CD4-positive, alpha-beta T cell treated with Interleukin-4 for 4 hours (primary cell): ENCODE measurements at places on chromosomes 2 and 18.

DNA sequence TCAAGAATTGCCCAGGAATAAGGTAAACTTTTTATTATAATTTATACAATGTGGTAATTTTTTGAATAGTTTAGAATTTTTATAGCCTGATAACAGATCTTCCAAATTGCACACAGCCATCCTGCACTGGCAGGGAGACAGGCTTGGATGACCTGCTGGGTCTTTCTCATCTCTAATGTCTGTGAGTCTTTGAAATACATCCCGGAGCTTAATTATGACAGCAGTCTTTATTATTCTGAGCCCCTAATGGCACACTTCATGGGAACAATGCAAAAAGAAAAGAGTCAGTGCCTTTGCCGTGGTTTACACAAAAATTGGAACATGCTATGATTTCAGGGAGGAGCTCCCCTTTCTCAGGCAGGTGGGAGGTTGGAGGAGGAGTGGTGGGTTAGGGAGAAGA, 71.0 kb downstream of the TMEM182 start:
- DNase-seq = no peak

- no peak for DNase-seq
Measured at GRCh38 chr2:158486970-158487325, 30.2 kb downstream of the PKP4 start.

- no peak for DNase-seq
Measured at GRCh38 chr2:154350911-154351310, 347.6 kb upstream of the KCNJ3 start.

DNA sequence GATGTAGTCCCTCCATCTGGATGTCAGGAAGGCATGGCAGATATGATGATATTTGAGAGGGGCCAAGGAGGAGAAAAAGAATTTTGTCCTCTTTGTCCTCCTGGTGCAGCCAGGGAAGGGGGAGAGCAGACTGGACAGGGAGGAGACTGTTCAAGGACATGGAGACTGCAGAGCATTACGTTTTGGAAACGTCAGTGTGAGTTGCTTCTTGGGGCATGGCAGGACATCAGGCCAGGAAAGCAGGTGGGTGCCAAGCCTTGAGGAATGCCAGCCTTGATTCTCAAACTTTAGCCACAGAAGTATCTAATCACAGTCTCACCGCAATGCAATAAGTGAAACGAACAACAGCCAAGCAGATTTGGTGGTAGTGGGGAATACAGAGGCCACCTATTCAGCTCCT, 66.2 kb downstream of the BMP10 start:
- no peak for DNase-seq
